ENCODE measurements at places on chromosomes 12 and 14.

DNA sequence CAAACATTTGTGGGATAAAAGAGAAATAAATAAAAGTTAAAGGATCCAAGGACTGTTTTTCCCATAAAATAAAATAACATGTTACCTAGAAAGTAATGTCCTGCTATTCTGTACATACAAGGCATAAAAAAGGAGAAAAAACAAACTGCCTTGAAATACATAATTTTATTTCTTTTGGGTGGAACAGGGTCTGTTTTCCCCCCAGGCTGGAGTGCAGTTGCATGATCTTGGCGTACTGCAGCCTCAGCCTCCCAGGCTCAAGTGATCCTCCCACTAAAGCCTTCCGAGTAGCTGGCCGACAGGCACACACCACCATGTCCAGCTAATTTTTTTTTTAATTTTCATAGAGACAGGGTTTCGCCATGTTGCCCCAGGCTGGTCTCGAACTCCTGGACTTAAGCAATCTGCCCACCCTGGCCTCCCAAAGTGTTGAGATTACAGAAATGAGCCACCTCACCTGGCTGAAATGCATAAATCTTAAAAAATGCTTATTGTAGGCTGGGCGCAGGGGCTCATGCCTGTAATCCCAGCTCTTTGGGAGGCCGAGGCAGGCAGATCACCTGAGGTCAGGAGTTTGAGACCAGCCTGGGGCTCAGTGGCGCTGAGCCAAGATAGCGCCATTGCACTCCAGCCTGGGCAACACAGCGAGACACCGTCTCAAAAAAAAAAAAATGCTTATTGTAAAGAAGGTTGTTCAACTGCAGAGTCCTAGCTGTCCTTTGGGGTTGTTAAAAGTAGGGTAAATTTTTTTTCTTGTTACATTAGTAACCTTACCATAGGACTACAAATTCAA lies 4.1 kb upstream of the TUBA1C start:
- DNase-seq: no peak

DNA sequence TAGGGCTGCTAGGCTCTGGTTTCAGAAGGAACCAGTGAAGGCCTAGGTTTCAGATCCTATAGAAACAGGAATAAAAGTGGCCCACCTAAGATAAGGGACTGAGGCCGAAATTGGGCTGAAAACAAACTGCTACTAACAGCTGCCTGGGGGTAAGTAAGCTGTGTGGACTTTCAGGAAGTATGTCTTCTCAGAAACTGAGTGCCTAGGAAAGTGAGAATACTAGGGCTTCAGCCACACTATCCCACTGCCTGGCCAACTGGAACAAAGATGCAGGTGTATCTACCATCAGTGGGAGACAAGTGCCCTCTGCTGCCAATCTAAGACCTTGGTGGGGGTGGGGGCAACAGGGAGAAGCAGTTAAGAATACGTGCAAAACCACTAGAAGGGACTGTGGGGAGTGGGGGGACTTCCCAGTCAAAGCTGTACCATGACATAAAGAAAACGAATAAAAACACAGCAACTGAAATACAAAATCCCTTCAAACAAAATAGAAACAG lies 82.5 kb downstream of the MED13L start:
- DNase-seq: no peak

- no peak for DNase-seq
Observed at GRCh38 chr14:52355526-52355925, 41.4 kb downstream of the PTGER2 start.

DNA sequence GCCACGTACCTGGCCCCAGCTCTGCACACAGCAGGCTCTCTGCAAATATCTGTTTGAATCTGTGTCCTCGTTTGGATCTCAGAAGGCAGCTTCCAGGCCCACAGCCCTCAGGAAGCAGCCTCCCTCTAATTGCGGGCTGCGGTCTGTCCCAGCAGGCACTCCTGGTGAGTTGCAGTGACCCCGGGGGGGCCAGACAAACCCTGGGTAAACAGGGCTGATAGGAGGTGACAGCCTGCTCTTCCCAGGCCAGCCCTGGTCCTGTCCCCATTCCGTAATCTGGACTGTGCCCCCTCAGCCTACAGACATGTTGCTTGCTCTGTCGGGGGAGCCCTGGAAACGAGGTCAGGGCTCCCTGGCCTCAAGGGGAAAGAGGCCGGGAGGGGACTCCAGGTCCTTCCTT lies 2.0 kb downstream of the FOXN4 start:
- DNase-seq: no peak

DNA sequence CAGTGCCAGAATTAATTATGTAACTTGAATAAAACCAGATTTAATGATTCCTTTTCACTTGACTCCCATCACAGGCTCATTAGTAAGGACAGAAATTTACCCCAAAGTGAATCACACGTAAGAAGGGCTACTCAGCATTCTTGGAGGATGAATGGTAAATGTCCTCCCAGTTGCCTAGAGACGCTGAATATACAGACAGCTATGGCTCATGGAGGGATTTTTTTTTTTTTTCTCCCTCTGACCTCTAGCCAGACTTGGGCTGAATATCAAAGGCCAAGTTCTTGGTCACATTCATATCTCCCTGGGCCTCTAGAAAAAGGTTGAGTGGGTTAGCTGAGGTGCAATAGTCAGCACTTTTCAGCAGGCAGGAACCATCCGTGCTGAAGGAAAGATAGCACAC lies 77.5 kb downstream of the PHLDA1 start:
- no peak for DNase-seq

DNA sequence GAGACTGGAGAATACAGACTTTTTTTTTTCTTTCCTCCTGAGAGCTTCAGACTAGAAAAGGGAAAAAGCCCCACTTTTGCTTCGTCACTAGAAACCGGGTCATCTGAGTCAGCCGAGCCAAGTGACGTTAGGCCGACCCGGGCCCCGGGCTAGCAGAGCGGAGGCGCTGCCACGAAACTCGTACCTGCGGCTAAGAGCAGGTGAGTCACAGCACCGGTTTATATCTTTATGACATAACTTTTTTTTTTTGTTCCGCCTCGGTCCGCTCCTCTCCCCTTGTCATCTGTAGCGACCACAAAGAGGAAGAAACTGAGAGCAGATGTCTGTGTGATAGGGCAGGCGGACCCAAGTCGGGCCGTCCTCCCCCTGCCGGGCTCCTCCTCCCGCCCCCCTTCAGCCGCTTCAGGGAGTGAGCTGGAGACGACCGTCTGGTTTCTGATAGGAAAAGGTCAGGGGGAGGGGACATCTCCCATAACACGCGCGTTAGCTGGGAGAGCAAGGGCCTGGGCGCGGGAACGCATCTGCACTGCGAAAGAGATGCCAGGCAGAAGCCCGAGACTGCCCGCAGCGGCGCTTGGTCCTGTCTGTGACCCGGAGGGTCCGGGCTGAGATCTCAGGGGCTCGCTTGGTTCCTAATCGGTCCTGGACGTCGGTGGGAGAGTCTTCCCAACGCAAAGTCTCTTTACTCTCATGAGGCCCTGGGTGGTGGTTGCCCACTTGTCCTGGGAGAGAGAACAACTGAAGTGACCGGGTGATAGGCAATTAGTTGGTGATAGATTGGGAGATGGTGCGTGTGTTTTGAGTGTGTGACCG lies 586 bp downstream of the TTC6 start:
- no peak for DNase-seq
